ENCODE measurements at places on chromosomes 3 and 15. TPM values are rescaled to one million over a fixed set of nuclear protein-coding genes. Genes with fewer than 3 reads are reported as not detected.

Gene GATA2
- not detected for polyA plus RNA-seq

Gene ACP3
- 0.12 TPM for polyA plus RNA-seq

Gene CHST2
- 4.3 TPM for polyA plus RNA-seq

Gene FBXL22
- 0.07 TPM for polyA plus RNA-seq

Gene CFAP91
- 0.07 TPM for polyA plus RNA-seq

Gene ITGB5
- polyA plus RNA-seq: 70.5 TPM

Gene LRRK1
- 6.8 TPM for polyA plus RNA-seq

Gene GOLGA8G
- not detected for polyA plus RNA-seq

Gene SLC27A2
- polyA plus RNA-seq: 0.10 TPM

Gene SENP8
- 2.7 TPM for polyA plus RNA-seq

Gene PLAAT1
- 0.17 TPM for polyA plus RNA-seq

Gene P2RY13
- not detected for polyA plus RNA-seq

Gene LAMB2
- polyA plus RNA-seq: 133 TPM

Gene MELTF
- polyA plus RNA-seq: 10.5 TPM

Gene TLR9
- not detected for polyA plus RNA-seq

Data from foreskin keratinocyte (primary cell).